ENCODE measurements at places on chromosomes 6 and 20. TPM values are rescaled to one million over a fixed set of nuclear protein-coding genes. Genes with fewer than 3 reads are reported as not detected.

Gene NHSL1
- 12.9 TPM for total RNA-seq

DNA sequence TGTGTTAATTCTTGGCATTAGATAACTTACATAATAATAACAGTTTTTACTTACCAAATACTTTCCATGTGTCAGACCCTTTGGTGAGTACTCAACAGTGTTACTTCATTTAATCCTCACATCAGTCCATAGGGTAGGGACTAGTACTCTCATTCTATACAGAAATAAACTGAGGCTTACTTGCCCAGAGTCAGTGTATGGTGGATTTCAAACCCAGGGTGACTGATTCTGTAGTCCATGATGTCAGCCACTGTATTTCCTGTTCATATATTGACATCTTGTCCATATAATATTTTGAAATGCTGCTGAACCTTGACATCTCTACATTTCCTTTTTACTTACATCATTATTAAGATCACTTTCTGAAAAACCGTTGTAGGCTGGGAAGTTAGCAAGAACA is 2.5 kb upstream of the PNLDC1 start:
- H3K36me3 ChIP-seq = peaks cover 69% of the 10 kb centered on the region
- no peak overlapping the region for H3K27ac ChIP-seq
- no peak for DNase-seq
- peaks cover 7% of the 10 kb centered on the region for H3K4me1 ChIP-seq

DNA sequence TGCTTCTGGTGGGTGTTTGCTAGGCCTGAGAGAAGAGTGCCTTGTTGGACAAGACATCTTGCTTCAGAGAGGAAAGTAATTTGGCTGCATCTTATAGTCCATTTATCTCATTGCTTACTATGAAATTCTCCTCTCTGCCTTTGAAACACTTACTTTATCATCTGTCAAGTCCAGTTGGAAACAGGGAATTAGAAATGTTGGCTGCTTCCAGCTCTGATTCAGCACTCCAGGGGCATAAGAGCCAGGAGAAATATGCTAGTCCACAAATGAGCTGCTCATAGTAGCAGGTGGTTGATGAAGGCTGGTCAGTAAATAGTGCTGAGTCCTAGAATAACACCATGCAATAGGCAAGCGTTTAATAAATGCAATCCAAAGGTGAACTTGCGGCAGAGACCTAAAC is 227.1 kb downstream of the SLC35F1 start:
- no peak for DNase-seq
- H3K4me3 ChIP-seq = no peak overlapping the region
- no peaks in the 10 kb centered on the region for H3K36me3 ChIP-seq
- H3K27ac ChIP-seq = peak overlapping the region; percentile 27
- H3K27me3 ChIP-seq = no peaks in the 10 kb centered on the region
- H3K4me1 ChIP-seq = peaks cover 28% of the 10 kb centered on the region

DNA sequence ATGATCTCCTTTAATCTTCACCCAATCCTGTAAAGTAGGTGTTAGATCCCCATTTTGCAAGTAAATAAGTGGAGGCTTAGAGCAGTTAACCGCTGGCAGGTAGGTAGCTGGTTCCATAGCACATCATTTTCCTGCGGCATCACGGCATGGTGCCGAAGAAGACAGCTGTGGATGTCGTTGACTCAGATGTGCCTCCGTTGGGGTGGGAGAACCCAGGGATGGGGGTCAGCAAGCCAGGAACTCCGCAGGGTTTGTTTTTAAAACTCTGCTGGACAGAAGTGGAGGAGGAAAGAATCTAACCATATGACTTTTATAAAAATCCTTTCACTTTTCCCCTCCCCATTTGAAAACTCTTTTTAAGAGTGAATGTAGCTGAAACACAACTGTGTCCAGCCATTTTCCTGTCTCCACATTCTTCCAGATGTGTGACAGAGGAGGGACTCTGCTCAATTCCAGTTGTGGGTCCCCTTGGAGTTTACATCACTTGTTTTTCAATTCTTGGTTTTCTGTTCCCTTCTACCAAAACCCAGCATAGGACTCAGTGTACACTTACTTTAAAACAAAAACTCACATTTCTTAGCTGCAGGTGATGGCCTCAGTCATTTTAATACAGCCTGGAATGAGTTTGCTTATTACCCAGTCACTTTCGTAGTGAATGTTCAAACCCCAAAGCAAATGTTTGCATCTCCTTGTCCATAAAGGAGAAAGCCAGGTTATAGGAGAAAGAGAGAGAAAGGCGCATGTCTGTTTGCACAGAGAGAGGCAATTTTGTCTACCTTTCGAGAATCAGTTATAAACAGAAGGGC is 27.6 kb upstream of the PI16 start:
- peaks cover 42% of the 10 kb centered on the region for H3K4me1 ChIP-seq
- no peaks in the 10 kb centered on the region for H3K27me3 ChIP-seq
- H3K27ac ChIP-seq = peak overlapping the region; percentile 64
- peaks cover 30% of the 10 kb centered on the region for H3K36me3 ChIP-seq
- no peak overlapping the region for H3K4me3 ChIP-seq

Gene SAMD3
- total RNA-seq = not detected

Gene TTLL9
- not detected for total RNA-seq

GRCh38 chr20:63106108-63106764 is 99.5 kb upstream of the BHLHE23 start:
- H3K36me3 ChIP-seq = no peaks in the 10 kb centered on the region
- H3K4me3 ChIP-seq = no peak overlapping the region
- H3K4me1 ChIP-seq = peaks cover 24% of the 10 kb centered on the region
- H3K27ac ChIP-seq = peak overlapping the region; percentile 67
- H3K27me3 ChIP-seq = no peaks in the 10 kb centered on the region

Gene CAGE1
- not detected for total RNA-seq

DNA sequence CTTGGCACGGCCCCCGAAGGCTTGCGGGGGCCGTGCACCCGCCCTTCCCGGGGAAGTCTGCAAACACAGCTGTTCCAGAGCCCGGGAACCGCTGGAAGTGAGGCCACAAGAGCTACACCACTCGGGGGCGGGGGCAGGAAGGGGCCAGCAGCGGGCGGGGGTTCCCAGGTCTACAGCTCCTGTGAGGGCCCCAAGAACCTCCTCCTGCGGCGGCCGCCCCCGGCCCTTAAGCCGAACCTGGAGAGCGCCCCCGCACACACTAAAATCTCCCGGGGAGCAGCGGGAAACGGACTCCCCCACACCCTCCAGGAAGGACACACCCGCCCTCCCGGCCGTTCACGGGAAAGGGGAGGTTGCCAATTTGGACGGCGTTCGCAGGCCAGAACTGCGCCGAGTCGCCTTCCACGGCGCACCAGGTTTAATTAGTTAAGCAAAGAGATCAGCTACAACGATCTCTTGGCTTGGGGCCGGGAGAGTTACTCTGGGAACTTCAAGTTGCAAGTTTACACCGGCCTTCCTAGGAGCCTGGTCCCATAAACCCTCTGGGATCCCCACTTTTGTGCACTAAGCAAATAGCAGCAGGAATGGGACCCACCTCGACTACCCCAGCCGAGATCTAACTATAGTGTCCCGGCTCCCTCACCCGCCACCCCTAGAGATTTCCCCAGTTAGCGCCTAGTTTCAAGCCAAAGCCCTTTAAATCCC is 1.7 kb downstream of the JAG1 start:
- H3K27me3 ChIP-seq = peaks cover 31% of the 10 kb centered on the region
- no peaks in the 10 kb centered on the region for H3K36me3 ChIP-seq
- no peak for DNase-seq
- peak overlapping the region; percentile 67 for H3K4me3 ChIP-seq
- peak overlapping the region; percentile 90 for H3K27ac ChIP-seq

GRCh38 chr6:37176268-37177076 is 6.5 kb downstream of the PIM1 start:
- H3K4me3 ChIP-seq = no peak overlapping the region
- peaks cover 35% of the 10 kb centered on the region for H3K4me1 ChIP-seq
- no peak overlapping the region for H3K27ac ChIP-seq
- no peaks in the 10 kb centered on the region for H3K27me3 ChIP-seq

Gene XKR7
- total RNA-seq = not detected

DNA sequence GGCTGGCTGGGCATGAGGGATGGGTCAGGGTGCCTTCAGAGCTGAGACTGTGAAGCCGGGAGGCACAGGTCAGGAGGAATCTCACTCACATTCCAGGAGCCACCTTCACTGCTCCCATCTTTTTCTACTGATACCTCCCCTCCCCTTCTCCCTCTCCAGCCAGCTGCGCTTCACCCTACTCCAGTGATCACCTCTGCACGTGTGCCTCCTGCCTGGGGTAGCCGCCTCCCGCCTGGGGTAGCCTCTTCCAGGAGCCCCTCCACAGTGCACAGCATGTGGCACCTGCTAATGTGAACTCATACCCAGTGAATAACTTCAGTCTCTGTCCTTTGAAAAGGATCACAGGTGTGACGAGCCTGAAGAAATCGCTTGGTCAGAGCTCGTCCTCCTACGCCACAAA is 232.6 kb downstream of the TMEM242 start:
- no peaks in the 10 kb centered on the region for H3K36me3 ChIP-seq
- DNase-seq = no peak
- H3K4me3 ChIP-seq = no peak overlapping the region
- no peaks in the 10 kb centered on the region for H3K27me3 ChIP-seq

DNA sequence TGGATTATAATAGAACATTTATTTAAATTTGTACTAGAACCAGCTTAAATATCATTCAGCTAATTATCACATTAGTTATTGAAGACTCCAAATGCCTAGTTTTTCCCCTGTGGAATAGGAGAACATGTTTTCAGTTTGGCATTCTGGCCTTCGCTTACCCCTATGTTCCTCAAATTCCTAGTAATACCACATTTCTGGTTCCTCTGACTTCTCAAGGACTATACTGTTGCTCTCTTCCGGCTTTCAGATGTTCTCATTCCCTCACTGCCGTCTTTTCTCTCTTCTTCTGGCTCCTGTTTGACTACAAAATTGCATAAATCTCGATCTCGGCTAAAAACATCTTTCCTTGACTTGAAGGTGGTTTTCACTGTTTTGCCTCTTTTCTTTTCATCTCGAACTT is 71.8 kb upstream of the KHDRBS2 start:
- no peak for DNase-seq
- H3K27me3 ChIP-seq = no peaks in the 10 kb centered on the region
- no peak overlapping the region for H3K27ac ChIP-seq
- no peaks in the 10 kb centered on the region for H3K36me3 ChIP-seq
- no peaks in the 10 kb centered on the region for H3K4me1 ChIP-seq

DNA sequence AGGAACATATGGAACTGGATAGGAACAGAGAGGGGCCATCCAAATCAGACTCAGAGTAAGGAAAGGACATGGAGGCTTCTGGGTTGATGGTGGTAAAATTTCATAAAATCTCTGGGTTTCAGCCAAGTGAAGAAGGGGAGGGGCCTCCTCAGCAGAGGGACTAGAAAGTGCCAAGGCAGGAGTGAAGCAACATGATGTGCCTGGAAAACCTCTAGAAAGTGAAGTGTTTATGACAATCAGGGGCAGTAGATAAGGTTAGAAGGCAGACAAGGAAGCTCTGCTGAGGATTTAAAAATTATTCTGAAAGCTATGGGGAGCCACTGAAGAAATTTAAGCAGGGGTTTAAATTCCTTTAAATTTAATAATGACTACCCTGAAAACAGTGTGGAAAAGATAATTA is 126.0 kb upstream of the TENT5A start:
- no peak for DNase-seq
- no peaks in the 10 kb centered on the region for H3K36me3 ChIP-seq
- no peak overlapping the region for H3K27ac ChIP-seq
- H3K27me3 ChIP-seq = no peaks in the 10 kb centered on the region
- H3K4me3 ChIP-seq = no peak overlapping the region
- H3K4me1 ChIP-seq = no peaks in the 10 kb centered on the region

Gene DNAH8
- not detected for total RNA-seq

Gene SEMG1
- not detected for total RNA-seq

DNA sequence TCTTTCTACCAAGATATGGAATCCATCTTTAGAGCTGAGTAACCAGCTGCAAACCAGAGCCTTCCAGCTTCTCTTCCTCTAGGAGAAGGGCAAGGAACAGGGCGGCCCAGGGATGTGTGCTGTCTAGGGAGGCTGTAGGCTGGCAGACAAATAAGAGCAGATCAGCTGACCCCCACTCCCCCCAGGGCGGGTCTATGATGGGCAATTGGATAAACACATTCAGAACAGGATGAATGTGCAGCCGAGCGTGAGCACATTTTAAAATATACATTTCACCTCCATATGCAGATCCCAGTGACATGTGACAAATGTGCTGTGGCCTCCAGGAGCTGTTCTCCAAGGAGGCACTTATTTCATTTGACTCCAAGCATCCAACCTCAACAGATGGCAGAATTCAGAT is 580.1 kb downstream of the PTPRT start:
- DNase-seq = no peak
- H3K4me3 ChIP-seq = no peak overlapping the region
- H3K27ac ChIP-seq = no peak overlapping the region
- H3K36me3 ChIP-seq = no peaks in the 10 kb centered on the region
- H3K27me3 ChIP-seq = peaks cover 14% of the 10 kb centered on the region

GRCh38 chr20:57736738-57737347 is 27.0 kb upstream of the PMEPA1 start:
- no peaks in the 10 kb centered on the region for H3K36me3 ChIP-seq
- no peak overlapping the region for H3K4me3 ChIP-seq
- no peaks in the 10 kb centered on the region for H3K27me3 ChIP-seq
- peaks cover 12% of the 10 kb centered on the region for H3K4me1 ChIP-seq

GRCh38 chr6:152308306-152308705 is 328.9 kb downstream of the SYNE1 start:
- no peaks in the 10 kb centered on the region for H3K4me1 ChIP-seq
- no peak overlapping the region for H3K27ac ChIP-seq
- H3K36me3 ChIP-seq = peaks cover 74% of the 10 kb centered on the region
- H3K27me3 ChIP-seq = no peaks in the 10 kb centered on the region
- peak; percentile 50 for DNase-seq
- H3K4me3 ChIP-seq = no peak overlapping the region

DNA sequence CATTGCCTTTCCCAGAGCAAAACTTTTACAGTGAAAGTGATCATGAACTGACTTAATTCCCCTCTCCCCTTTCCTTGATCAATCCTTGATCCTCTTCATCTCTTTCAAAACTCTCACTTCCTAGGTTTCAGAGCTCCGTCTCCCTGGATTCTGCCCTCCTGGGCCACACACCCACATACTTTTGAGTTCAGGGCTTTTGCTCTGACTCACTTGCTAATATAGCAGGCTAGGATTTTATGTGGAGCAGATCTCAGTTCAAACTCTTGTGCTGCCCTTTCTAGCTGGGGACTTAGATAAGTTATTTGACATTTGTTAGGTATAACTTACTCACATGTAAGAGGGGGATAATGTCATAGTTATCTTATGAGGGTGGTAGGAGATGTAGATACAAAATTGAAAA is 109.1 kb upstream of the MLIP start:
- H3K36me3 ChIP-seq = no peaks in the 10 kb centered on the region
- no peaks in the 10 kb centered on the region for H3K4me1 ChIP-seq
- no peak overlapping the region for H3K4me3 ChIP-seq
- no peaks in the 10 kb centered on the region for H3K27me3 ChIP-seq
- H3K27ac ChIP-seq = no peak overlapping the region

DNA sequence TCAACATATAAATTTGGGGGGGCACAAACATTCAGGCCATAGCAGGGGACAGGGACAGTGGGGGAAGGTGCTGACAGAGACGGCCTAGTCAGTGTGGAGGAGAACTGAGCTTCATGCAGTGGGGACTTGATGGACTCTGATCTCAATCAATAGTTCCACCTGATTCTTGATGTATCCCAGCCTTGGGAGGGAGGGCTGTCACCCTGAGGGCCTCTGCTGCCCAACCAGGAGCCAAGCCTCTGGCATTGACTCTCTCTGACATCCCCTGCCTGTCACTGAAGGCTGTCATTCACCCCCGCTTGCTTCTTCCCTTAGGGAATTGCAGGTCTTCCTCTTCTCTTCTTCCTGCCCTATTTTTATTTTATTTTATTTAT is 180.6 kb upstream of the TAB2 start:
- DNase-seq = peak; percentile 68
- H3K4me1 ChIP-seq = no peaks in the 10 kb centered on the region
- H3K36me3 ChIP-seq = no peaks in the 10 kb centered on the region
- H3K4me3 ChIP-seq = no peak overlapping the region
- no peaks in the 10 kb centered on the region for H3K27me3 ChIP-seq
- no peak overlapping the region for H3K27ac ChIP-seq

All from esophagus muscularis mucosa (tissue), 4 donors.